T follicular helper cell (primary cell): ENCODE measurements at places on chromosomes 3 and 15.

- no peak for DNase-seq
Observed at GRCh38 chr3:150022381-150023238, 51.9 kb upstream of the PFN2 start.

GRCh38 chr15:40925863-40926658 is 3.1 kb upstream of the DLL4 start:
- DNase-seq, result no peak

- DNase-seq, result no peak
Observed at GRCh38 chr3:166593776-166594175, 756.6 kb upstream of the BCHE start.

DNA sequence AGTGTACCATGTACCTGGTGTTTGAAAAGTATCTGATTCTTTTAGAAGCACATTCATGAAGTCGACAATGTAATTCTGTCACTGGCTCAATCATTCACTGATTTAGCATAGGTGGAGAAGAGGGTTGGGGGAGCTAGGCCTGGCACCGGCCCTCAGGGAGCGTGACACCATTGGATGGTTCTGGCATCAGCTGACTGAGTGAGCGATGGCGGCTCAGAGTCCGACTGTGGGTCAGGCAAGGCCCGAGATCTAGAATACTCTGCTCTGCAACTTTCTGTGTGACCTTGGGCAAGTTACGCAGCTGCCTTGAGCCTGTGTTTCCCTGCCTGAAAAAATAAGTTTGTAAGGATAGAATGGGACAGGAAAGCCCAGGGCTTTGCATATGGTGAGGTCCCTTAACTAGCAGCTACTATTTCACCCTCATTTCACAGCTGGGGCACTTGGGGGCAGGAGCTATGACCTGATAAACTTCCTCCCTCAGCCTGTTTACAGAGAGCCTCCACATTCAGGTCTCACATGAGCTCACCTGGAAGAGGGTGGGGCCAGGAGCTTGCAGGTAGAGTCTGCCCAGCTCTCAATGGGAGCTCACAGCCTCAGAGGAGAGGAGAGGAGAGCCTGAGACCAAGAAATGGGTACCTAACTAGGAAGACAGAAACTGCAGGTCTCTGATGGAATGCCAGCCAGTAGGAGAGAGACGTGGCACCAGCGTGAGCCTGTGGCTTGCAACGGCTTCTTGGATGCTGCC is 153.7 kb upstream of the TLE3 start:
- no peak for DNase-seq

GRCh38 chr3:138081371-138082084 is 33.9 kb downstream of the DZIP1L start:
- DNase-seq, result no peak

DNA sequence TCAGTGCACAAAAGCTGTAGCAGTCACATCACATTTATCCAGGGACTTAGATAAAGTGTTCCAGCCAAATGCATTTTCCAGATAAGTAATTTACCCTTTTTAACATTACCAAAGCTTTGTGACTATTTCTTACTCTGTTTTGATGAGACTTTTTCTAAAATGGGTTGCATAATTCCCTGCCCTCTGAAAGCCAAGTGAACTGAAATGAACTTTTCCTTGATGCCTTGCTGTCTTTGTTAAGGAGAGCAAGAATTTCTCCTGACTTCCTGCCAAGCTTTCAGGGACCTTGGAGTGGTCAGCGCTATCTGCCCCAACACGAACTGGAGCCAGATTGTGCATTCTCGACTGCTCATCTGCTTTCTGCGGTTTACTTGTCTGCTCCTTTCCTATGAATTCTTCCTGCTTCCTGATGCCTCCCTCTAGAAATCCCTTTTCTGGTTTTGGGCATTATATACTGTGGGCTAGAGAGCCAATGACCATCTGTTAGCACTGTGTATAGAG is 34.8 kb downstream of the EIF4E3 start:
- no peak for DNase-seq

DNA sequence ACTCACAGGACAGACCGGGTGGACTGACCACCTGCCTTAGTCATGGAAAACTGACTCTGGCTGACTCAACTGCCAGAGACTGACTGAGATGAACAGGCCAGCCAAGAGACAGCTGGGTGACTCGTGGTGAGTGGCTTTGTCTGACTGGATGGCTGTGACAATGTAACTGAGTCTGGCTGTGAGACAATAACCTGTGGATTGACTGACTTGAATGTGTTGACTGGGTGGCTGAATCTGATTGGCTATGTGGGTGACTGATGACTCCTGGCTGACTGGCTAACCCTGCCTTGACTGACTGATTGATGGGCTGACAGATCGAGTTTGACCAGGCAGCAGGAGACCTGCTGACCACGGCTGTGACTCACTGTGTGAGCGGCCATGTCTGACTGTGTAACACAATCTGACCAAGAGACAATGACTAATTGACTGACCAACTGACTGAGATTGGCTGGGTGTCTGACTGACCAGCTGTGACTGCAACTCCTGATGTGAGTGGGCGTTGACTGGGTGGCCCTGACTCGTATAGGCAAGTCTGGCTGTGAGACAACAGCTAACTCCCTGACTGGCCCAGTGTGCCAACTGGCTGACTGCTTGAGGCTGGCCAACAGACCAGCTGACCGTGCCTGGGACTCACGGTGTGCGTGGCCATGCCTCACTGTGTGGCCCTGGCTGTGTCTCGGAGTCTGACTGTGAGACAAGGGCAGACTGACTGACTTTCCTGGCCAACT is 509.1 kb downstream of the SHQ1 start:
- DNase-seq, result no peak
